ENCODE measurements at places on chromosomes 5 and 9.

- DNase-seq, result no peak
Observed at GRCh38 chr9:133301253-133302230, 26.5 kb upstream of the ABO start.

GRCh38 chr9:130421154-130421801 lies 23.5 kb upstream of the ASS1 start:
- no peak for DNase-seq

- no peak for DNase-seq
Observed at GRCh38 chr9:90880669-90881068, 79.0 kb downstream of the SYK start.

DNA sequence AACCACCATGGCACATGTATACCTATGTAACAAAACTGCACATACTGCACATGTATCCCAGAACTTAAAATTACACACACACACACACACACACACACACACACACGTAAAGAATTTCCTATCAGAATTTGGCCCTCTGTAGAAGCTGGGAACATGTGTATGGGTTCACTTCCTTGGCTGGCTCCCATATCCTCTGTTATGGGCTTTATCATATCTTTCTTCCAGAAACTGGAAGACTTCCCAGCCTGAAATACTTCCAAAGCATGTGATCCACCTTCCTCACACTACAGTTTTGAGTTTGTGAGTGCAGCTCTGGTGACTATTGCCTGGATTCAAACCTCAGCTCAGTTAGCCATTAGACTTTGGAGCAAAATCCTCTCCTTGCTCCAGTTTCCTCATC lies 78.6 kb upstream of the GDNF start:
- no peak for DNase-seq

DNA sequence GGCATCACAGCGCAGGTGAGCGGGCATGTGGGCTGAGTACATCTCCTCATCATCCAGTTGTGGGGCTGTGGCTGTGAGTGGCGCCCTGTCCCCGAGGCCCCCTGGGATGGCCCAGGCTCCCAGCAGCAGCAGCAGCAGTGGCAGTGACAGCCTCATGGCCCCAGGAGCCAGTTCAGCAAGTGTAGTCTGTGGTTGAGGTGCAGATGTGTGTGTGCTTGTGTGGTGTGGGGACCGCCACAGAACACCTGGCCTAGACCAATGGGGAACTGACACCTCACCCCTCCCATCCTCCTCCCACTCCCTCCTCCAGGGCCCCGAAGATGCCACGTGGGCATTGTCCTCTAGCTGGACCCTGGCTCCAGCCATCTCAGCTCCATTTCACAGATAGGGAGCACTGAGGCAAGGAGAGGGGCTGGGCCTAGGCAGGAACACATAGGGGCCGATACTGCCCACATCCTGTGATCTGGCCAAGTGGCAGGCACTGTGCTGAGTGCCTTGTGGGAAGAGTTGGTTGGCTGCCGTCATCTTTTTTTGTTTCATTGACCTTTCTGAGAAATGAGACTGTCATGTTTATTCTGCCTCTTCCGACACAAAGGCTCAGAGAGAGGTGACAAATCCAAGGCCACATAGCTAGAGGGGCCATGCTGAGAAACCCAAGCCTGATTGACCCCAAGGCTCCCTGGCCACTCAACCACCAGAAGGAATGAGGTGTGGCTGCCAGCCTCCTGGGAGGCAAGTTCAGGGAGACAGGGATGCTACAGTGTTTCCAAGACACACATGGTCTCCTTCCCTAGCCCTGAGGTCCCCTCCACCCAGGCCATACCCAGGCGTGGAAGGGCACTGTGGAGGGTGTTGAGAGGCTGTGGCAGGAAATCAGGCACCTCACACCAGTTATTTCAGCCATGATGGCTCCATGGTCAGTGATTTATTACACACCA lies at the start of gene MZB1:
TSS of gene MZB1 (minus strand) at position 213 of the 938 bp plus-strand sequence. CDS start at position 156, 57 bp downstream.
- peak; percentile 50 for DNase-seq

- DNase-seq, result no peak
Observed at GRCh38 chr9:15138357-15138686, 168.7 kb downstream of the TTC39B start.

GRCh38 chr9:123282362-123283047 lies 14.1 kb upstream of the STRBP start:
- DNase-seq, result no peak

DNA sequence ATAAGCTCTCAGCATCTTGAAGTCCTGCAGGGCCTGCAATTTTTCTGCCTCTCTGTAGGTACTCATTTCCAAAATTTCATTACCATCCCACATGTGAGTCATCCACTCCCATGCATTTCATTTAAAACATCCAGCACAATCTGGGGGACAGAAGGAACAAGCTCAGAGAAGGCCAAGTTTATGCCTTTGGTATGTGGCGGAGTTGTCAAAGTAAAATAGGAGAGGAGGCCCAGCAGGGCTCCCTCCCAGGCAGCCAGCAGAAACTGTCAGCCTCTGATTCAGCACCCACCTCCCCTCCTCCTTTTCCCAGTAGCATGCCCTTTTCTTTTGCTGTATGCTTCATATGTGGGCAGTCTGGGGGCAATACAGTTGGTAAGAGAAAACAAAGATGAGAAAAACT lies 126.4 kb upstream of the ZNF366 start:
- DNase-seq, result no peak

GRCh38 chr5:126234563-126235195 lies 188.5 kb upstream of the GRAMD2B start:
- no peak for DNase-seq

DNA sequence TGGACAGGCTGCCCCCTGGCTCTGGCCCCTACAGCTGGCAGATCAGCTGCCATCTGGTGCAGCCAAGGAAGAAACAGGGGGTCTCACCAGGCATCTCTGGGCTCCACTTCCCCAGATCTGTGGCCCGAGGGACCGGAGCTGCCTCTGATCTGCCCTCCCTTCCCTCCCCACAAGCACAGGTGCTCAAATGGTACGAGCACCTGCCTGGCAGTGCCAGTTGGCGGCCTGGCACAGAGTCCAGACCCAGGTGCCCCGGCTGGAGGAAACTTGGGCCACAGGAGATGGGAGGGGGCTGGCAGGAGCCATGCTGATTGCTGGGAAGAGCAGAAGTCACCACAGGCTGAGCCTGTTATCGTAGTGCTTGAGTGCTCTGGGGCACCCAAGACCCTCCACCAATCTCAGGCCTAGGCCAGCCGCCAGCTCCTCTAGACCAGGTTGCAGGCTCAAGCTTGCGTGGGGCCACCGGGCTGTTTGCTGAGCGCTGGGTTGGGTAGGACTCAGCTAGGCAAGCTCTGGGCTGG lies 5.0 kb upstream of the CAMK2A start:
- DNase-seq, result no peak

- DNase-seq, result no peak
Observed at GRCh38 chr5:28374492-28374967, 1336.1 kb upstream of the CDH9 start.

DNA sequence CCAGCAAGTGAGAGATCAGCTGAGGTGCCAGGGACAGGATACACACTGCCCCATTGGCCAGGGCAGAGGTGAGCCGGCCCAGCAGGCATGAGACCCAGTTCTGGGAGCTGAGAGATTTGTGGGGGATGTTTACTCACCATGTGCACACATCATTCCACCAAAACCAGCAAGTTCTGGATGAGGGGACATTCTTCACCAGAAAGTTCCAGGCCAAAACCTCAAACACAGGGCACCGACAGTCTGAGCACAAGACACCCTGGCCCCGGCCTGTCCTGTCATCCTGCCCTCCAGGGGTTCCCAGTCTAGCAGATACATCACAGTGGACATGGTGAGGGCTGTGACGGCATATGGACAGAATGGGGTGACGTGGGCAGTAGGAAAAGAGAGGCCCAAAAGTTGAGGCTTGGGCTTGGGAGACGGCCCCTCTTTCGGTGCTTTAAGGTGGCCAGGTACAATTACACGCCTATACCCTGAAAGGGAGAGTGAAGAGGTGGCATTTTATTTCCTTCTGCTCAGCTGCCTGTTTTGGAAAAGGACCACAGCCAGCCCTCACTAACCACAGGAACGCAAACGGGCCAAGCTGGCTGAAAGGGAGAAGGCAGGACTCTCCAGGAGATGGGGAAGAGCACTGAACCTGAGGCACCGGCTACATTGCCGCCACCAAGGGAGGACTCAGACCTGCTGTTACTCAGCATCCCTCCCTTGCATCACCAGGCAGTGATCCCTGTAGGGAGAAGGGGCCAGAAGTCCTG lies 64.0 kb downstream of the SHB start:
- no peak for DNase-seq

DNA sequence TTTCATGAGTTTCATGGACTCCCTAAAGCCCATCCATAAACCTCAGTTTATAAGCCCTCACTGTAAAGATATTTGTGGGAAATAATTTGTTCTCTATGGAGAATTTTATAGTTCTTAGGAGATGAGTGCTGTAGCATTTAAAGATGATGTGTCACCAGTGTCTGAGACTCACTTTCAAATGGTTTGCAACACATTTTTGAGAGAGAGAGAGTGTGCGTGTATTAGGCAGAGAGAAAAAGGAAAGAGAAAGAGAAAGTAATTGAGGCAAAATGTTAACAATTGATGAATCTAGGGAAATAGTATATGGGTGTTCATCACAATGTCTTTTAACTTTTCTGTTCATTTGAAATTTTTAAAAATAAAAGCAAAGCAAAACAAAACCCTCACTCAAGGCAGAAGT lies 479.0 kb downstream of the ZSWIM6 start:
- DNase-seq, result no peak

DNA sequence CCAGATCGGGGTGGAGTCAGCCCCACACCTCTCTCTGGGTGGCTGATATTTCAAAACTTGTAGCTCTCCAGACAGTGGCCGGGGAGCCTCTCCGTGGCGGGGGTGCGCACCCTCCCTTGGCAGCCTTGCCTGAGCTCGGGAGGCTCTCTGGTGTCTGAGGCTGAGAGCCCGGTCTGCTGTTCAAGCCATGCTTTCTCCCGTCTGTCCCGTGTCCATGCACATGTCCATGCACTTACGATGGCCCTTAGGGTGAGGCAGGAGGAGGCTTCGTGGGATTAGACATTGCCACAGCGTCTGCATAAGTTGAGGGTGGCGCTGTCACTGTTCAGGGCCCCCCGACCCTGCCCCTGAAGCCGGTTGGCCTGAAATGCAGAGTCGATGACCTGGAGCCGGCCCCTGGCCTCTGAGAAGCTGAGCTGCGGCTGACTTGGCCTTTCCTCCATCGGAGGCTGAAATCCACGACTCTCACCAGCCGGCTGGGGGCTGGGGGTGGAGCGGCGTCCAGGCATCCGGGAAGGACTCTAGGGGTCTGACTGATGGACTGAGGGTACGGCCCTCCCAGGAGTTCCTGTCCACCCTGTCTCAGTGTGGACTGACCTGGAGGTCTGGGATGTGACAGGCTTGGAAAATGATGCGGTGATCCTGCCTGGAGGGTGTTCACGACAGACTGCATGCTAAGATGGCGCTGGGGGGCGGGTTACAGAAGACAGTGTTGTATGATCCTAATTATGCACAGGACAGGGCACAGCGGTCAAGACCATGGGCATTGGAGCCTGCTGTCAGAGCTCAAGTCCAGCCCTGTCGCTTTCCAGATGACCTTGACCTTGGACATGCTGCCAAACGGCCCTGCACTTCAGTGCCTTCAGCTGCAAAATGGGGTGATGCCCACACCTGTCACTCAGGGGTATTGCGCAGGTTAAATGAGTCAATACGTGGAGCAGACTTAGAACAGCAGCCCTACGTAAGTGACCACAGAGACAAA lies 18.3 kb upstream of the SLC2A6 start:
- DNase-seq, result no peak
